ENCODE measurements at places on chromosomes 16 and 17.

GRCh38 chr16:27678955-27679354 is 129.0 kb downstream of the KATNIP start:
- DNase-seq, result no peak

DNA sequence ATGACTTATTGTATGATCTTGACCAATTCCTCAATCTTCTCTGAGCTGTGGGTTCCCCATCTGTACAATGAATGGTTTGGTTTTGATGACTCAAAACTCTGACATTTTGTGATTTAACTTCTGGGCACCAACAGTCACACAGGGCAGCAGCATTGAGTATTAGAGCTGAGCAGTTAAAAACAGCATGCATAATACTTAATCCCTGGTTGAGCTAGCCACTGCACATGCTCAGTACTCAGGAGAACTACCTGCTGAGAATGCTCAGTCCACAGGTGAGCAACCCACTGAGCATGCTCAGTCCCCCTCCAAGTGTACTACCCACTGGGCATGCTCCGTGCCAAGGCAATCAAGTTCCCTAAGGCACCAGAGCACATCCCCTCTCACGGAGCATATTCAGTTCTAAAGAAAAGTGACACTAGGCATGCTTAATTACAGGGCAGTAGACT is 68.7 kb downstream of the AIPL1 start:
- DNase-seq, result no peak

- DNase-seq, result no peak
Measured at GRCh38 chr16:86714166-86714565, 135.8 kb downstream of the FOXL1 start.

GRCh38 chr16:7763111-7763510 is 430.5 kb downstream of the RBFOX1 start:
- no peak for DNase-seq

DNA sequence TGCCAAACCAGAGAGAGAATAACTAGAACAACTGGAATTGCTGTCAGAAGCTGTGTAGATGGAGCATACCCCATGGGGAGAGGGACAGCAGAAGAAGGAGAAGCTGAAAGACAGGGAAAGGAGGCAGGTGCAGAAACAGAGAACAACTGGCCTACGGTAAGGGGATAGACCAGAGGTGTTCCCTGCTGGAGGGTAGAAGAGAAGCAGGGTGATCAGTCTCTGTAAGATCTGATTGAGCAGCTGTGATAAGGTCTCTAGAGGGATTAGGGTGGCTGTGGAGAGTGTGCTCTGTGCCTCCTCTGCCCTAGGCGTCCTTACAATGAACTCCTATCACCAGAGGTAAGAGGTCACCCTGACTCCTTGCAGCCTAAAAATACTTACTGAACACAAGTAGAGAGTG is 30.4 kb upstream of the HS3ST3B1 start:
- DNase-seq, result no peak

- DNase-seq, result no peak
Measured at GRCh38 chr17:16273499-16273898, 56.5 kb downstream of the PIGL start.

DNA sequence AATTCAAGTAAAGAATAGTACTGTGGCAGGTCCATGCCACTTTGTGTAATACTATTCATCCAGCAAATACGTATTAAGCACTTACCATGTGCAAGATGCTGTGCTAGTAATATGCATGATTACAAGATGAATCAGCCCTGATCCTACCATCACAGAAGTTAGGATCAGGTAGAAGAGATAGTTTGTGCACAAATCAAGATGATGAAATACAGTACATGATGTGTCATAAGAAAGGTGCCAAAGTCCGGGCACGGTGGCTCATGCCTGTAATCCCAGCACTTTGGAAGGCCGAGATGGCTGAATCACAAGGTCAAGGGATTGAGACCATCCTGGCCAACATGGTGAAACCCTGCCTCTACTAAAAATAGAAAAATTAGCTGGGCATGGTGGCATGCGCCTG is 10.9 kb downstream of the COG4 start:
- DNase-seq, result no peak

DNA sequence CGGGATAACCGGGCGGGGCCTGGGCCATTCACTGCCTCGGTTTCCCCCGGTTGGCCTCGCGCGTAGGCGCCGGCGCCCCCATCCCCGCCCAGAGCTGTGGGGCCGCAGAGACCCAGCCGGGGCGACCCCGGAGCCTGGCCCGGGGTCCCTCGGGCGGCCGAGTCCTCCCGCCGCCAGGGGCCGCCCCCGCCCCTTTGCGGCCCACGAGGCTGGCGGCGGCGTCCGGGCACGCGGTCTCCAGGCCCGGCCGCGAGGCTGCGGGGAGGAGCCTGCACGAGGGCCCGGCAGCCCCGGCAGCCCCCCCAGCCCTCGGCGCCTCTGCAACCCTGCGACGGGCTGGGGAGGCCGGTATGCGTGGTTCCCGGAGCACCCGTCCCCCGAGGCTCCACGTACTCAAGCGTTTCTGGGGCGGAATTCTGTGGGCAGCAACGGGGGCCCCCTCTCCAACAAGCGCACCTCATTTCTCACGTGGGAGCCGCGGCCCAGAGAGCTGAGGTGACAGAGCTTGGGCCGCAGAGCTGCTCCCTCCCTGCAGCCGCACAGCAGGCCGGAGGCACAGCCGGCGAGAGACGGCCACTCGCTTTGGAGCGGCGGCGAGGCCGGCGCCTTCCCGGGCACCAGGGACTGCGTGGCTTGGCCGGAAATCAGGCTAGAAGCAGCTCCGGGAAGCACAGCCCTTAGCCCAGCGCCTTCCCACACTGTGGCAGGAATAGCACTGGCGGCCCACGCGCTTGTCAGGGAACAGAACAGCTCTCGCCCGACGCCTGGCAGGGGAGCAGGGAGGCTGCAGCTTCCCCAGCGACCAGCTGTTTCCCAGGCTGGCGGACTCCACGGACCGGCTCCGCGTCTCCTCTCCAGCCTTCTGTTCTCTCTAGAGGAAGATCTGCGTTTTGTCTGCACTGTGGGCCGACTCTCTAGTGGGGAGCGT is 867 bp upstream of the LIMD2 start:
- no peak for DNase-seq

DNA sequence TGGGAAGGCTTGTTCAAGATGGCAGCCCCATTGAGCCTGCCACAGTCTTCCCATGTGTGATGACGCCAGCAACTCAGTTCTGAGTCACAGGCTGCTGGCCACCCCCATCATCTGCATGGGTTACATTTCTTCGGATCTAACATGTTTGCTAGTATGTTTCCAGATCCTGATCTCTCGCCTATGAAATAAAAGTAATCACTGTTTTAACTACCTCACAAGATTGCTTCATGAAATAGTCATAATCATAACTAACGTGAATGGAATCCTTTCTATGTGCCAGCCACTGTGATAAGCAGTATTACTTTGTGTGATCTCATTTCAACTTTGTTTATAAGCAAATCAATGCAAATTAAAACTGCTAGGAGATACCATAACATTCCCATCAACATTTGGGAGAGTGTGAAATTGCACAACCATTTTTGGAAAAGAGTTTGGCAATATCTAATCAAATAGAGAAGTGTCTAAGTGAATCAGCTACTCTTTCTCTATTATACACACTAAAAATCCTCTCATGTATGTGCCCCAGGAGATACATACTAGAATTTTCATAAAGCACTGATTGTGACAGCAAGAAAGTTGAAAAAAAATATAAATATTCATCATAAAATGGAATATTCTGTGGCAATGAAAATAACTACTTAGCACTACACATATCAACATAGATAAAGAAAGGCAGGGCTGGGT is 300.2 kb upstream of the IRX5 start:
- DNase-seq, result no peak

DNA sequence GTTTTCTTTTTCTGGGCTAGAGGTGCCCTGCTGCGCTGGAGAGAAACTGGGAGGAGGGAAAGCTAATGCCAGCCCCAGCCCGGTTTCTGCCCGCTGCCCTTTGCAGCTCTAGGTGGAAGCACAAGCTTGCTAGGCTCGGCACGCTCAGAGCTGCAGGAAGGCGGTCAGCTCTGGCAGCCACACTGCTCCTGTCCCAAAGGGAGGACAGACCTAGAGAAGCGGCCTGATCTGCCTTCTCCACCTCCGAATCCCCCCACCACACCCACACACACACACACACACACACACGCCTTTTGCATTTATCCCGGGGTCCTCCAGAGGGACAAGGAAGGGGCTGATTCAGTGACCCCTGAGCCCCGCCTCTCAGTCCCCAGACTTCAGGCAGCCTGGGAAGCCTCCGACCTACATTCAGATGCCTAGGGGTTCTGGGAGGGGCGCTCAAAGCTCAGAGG is 418.1 kb downstream of the SOX9 start:
- DNase-seq, result no peak

DNA sequence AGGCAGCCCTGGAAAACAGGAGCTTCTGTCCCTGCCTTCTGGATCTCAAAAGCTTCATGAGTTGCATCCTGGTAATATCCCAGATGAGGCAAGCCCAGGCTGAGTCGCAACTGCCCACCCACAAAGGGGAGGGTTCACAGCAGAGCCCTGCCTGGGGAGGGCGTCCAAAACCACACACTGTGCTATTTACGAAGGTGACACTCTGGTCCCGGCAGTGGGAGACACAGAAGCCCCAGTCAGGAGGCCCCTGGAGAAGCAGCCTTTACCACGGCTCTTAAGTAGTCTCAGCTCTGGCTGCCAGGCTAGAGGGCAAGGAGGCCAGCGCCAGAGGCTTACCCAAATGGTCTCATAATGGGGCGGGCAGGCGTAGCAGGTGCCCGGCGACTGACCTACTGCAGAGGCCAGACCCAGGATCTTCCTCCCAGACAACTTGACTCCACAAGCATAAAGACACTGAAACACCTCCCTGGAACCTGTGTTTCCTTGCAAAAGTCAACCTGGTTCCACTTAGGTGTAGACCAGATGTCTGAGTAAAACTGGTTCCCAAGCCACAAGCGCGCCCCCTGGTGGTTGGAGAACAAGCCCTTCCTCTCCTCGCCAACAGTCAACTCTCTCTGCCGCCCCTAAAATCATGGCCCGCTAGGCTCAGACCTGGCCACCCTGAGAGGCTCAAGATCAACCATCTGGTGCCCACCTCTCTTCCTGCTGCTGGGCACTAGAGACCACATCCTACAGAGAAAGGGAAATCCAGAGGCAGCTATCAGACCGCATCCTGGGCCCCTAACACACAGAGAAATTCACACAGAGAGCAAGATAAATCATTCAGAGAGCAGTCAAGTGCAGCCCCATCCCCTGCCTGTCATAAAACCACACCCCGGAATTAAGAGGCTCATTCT is 5.2 kb downstream of the AXIN2 start:
- DNase-seq, result peak; percentile 95

DNA sequence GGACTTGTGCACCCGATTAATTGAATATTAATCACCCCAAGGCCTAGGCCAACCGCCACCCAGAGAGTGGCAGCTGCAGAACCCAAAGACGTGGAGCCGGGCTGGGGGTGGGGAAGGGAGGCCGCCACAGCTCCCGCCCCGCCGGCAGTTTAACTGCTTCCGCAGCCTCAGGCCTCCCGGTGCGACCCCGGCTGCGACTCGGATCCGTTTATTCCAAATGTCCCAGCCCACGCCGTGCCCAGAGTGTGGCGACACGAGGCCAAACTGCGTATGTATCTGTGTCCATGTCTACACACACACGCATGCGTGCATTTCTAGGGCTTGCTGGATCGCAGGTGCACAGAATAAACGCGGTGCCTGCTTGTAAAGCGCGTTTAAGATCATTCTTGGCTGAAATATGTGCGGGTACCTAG is 802 bp upstream of the TOB1 start:
- peak; percentile 39 for DNase-seq

- DNase-seq, result no peak
Measured at GRCh38 chr16:1346422-1347285, 5.0 kb downstream of the TSR3 start.

DNA sequence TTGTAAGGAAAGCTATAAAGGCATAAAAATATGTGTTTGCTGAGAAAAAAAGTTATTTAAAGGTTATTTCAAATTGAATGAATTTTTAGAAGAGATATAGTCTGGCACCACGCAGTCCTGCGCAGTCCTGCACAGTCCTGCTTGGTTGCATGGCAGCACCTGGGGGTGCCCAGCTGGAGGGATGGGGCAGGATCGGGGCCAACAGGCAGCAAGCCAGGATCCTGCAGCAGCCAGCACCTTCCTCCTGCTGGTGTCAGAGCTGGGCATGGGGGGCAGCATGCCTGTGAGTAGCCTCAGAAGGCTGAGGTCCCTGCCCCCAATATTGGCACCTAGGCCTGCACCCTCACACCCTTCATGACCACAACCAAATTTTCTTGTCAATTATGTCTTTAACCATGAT is 46.0 kb downstream of the GLG1 start:
- no peak for DNase-seq

DNA sequence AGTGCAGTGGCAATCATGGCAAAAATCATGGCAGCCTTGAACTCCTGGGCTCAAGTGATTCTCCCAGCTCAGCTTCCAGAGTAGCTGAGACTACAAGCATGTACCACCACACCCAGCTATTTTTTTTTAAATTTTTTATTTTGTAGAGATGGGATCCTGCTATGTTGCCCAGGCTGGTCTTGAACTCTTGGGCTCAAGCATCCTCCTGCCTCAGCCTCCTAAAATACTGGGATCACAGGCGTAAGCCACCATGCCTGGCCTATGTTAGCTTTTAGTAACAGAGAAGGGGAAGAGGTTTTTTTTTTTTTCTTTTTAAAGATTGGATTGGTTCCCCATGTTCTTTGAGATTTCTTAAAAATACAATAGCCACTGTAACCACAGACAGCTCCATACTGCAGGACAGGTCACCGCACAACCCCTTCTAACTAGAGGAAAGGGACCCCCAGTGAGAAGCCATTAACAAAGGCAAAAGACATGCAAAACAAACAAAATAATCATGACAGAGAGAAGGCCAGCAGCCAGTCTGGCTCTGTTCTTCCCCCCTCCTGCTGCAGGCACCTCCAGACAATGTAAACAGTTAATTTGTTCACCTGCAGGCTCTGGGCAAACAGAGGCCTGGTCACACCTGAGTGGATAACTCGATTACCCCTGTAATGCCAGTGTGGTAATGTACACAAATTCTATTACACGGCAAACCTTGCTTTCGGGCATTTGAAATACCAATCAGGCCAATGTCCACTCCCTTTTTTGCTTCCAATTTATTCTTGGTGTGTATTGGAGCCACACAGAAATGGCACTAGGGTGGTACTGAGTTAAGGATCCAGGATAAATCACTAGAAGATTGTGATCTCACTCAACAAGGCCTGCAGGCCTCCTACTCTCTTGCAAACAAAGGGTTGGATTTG is 52.9 kb downstream of the SNX11 start:
- no peak for DNase-seq

- no peak for DNase-seq
Measured at GRCh38 chr16:23270654-23271053, 31.4 kb upstream of the SCNN1B start.

GRCh38 chr16:14289692-14290340 is 218.7 kb downstream of the MRTFB start:
- DNase-seq, result no peak

DNA sequence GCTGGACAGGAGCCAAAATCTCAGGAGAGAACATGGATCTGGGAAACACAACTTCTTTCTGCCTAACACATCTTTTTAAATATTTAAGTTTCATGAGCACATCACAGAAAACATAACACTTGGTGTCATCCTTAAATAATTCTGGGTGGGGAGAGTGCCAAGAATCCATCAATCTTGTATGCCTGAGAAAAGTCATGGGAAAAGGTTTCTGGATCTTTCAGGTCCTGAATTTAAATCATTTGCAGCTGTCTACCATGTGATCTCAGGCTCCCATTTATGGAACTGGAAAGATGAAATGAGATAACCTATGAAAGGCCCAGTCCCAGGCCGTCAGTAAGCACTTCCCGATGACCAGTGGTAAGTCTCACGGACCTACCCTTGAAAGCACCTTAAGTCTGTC is 15.1 kb downstream of the CDH11 start:
- DNase-seq, result no peak
